ENCODE measurements at places on chromosomes 3 and 15.

- DNase-seq = no peak
These were observed 77.6 kb downstream of the GALK2 start for GRCh38 chr15:49247556-49248110.

GRCh38 chr15:60804986-60805949 lies 326.3 kb upstream of the ICE2 start:
- DNase-seq = no peak

GRCh38 chr15:101042320-101042719 lies 123.2 kb downstream of the LRRK1 start:
- DNase-seq = no peak

DNA sequence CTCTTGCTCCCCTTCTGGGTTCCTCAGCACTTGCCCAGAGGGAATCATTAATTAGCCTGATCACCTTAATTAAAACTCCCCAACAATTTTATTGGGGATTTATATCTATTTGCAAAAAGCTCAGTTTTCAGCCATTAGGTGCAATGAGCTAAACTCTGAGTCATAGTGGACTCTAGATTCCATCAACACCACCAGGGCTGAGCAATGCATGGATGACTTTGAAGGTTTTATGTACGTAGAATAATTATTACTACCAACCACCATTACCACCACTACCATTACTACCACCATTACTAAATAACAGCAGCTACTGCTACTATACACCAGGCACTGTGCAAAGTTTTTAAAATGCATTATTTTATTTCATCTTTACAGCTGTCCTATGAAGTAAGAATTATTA lies 81.2 kb downstream of the ZNF621 start:
- no peak for DNase-seq
